ENCODE measurements at places on chromosomes 2 and 18. TPM values are rescaled to one million over a fixed set of nuclear protein-coding genes. Genes with fewer than 3 reads are reported as not detected.

KCNS3 gene
- 1.2 TPM for total RNA-seq

SMARCAL1 gene
- total RNA-seq: 17.9 TPM

RNF125 gene
- 0.76 TPM for total RNA-seq

HOXD4 gene
- total RNA-seq: 1.6 TPM

ALPG gene
- total RNA-seq: not detected

REG3G gene
- total RNA-seq: not detected

IER3IP1 gene
- 28.1 TPM for total RNA-seq

ALS2 gene
- total RNA-seq: 34.6 TPM

BMP10 gene
- total RNA-seq: not detected

RAB17 gene
- total RNA-seq: 0.52 TPM

ERCC3 gene
- total RNA-seq: 36.1 TPM

CACNB4 gene
- total RNA-seq: 102 TPM

Measured in articular chondrocyte of knee joint (primary cell).